ENCODE measurements at places on chromosomes 5 and 9.

DNA sequence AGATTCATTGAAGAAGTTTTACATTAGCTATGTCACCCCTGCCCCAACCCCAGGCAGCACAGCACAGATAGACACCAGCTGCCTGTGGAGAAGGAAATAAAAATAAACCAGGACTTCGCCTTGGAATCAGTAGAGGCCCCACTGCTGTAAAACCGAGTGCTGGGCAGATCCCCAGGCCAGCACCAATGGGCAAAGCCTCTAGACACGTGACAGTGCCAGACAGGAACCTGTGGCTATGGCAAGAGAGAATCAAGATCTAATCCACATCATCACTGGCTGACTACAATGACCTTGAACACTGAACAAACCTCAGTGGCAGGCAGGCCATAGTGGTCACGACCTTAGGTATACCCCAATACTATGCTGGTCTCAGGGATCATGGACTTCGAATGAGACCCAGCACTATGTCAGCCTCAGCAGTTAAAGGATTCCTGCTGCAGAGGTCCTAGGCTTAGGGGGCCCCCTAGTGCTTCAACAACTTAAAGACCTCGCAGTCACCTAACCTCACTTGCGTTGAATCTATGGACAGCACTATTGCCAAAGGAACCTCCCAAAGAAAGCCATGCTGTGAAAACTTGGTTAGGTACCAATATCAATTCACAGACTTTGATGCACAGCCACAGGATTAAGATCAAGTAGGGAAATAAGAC lies 2118.6 kb upstream of the C9orf72 start:
- peak; percentile 4 for DNase-seq

DNA sequence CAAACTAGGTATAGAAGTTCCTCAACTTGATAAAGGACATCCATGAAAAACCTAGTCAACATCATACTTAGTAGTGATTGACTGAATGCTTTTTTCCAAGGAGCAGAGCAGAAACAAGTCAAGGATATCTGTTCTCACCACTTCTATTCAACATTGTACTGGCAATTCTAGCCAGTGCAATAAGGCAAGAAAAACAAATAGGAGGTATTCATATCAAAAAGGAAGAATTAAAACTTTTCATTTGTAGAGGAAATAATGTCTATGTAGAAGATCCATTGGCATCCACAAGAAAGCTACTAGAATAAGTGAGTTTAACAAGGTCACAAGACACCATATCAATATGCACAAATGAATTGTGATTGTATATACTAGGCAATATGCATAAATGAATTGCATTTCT lies 28.2 kb upstream of the ORM1 start:
- DNase-seq, result no peak

DNA sequence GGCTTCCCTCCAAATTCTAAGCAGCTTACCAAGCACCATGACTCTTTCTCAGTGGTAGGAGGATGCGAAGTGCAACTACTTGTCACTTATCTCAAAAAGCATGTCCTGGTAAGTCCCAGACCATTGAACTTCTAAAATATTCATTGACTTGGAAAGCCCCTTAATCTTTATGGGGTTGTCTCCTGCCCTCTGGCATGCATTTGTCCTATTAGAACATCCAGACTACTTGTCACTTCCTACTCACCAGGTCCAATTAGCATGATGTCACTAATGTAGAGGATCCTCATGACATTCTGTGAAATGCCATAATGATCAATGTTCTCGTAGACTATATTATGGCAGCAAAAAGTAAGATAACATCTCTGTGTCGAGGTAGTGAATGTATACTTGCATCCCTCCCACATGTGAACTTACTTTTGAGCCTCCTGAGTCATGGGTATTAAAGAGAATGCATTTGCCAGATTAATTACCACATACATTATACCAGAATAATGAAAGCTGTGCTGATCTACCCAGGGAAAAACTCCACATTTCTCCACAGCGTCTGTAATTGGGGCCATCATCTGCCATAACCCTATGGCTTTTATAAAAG lies 63.5 kb upstream of the RAD23B start:
- DNase-seq, result no peak

DNA sequence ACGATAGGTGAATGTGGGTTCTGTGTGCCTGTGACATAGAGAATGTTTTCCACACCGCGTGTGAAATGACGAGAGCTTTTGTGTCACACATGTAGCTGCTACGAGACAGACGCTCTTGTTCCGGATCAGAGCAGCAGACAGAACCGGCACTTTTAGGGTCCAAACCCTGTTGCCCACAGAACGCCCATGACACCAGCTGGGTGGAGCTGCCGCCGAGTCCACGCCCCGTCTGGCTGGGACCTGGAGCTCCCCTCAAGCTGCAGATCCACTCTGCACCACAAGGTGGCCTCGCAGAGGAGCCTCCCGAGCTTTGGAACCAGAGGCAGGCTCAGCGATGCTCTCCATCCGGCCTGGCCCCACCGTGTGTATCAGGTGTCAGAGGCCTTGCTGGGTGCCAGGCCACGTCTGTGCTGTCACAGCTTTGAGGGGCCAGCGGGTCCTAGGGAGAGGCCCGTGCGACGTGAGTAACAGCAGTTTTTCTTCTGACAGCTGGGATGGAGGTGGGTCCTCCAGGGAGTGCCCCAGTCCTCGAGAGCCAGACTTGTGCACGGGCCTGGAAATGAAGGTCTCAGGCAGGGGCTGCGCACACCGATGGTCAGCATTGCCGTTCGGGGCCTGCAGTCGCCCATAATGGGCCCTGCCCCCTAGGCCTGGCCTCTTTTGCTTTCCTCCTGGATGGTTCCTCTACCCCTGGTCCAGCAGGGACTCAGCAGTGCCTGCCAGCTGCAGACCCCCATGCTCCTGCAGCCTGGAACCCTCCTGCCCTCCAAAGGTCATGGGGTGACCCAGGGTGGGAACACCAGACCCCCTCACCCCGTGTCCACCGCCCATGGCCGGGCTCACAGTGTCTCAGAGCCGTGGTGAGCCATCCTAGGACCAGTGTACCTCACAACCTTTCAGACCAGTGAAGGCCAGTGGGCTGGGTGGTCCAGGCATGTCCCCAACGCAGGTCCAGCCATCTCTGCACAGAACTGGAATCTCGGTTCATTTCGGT lies 2.5 kb upstream of the LRRC14B start:
- DNase-seq, result peak; percentile 92

DNA sequence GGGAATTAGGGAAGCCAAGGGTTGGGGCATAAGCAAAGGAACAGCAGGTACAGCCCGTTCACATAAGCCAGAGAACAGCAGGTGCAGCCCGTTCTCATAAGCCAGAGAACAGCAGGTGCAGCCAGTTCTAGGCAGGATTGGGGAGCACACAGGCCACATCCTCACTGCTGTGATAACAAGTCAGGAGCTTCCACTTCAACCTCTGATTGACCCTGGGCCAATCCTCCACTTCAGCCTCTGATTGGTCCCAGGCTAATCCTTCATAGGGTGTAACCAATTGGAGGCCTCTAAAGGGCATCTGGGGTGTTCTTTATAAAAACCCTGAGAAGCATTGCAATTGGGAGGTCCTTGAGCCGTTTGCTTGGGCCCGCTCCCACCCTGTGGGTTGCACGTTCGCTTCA lies 27.5 kb downstream of the CEL start:
- no peak for DNase-seq

GRCh38 chr5:139670369-139671095 lies 22.4 kb downstream of the CXXC5 start:
- no peak for DNase-seq

DNA sequence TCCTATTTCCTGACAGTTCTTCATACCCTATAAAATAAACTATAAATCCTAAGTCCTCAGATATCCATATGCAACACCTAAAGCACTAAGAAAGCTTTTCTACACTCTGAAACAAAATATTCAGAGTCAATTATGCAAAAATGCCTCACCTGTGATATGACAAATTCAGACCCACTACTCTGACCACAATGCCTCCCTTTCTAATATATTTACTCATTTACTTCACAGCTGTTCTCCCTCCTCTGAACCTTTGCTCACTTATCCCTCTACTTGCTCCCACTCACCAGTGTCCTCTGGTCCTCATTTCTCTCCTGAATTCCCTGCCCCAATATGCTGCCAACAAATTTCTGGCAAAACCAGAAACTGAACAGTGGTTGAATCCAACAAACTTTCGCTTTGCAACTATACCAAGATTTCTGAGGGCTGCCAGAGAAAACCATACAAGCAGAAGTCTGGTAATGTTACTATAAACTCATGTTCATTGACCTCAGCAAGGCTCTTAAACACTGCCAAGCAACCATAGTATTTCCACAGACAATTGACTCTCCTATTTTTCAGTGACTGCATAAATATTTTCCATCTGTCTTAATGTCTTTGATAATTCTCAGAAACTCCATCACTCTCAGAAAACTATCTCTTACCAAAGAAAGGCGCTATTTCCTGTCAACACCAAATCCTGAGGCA lies 7.1 kb downstream of the CCNH start:
- no peak for DNase-seq

GRCh38 chr9:122126331-122127261 lies 33.0 kb downstream of the NDUFA8 start:
- no peak for DNase-seq

DNA sequence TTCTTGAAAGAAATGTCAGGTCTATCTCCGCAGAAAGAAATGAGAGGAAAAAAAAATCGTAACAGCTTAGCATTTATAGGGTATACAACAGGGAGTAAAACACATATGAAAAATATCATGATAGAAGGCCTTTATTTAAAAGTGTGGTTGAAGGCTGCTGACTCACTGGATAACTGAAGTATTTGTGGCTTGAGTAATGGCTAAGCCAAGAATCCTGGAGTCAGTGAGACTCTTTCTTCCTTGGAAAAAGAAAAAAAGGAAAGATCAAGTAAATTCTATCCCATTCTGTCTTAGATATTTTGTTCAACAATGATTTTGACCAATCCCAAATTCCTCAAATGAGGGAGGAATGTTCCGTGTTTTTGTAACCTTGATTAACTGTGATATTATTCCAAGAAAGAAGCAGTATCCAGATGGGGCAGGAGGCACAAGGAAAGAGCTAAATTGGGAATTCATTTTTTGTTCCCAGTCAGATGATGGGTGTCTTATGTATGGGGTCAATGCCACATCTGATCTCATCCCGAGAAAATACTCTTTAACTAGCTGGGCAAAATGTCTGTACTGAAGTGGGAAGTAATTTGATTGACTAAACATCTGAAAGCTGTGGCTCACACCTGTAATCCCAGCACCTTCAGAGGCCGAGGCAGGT lies 64.3 kb upstream of the MYO10 start:
- DNase-seq, result no peak

DNA sequence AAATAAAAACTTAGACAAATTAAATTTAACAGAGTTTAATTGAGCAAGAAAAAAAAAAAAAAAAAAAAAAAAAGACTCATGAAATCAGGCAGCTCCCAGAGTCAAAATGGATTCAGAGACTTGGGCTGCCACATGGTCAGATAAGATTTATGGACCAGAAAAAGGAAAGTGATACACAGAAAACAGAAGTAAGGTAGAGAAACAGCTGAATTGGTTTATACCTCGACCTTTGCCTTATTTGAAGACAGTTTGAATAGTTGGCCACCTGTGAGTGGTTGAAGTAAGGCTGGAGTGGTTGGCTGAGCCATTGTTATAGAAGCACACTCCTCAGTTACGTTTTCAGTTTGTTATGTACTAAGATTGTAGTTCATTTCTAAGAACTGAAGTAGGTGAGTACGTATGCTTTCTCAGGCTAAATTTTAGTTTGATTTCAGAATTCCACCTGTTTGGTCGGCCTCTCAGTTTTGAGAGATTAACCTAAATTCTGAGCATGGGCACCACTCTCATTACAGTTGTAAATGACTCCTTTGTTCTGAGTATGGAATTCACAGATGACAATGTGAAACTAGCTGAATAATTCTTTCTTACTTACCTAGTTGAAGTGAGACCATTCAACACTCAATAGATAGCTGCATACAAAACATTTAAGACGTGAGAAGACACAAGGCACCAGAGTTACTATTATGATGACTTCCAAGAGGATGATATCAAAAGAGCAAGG lies 149.0 kb downstream of the AOPEP start:
- peak; percentile 58 for DNase-seq

- DNase-seq, result no peak
Measured at GRCh38 chr9:119818726-119819435, 449.6 kb upstream of the BRINP1 start.

GRCh38 chr9:136122425-136123383 lies 4.0 kb upstream of the TMEM250 start:
- DNase-seq, result peak; percentile 68

- no peak for DNase-seq
Measured at GRCh38 chr9:118567861-118568260, 801.4 kb downstream of the BRINP1 start.

- no peak for DNase-seq
Measured at GRCh38 chr5:21594566-21594965, 1258.6 kb downstream of the CDH12 start.

DNA sequence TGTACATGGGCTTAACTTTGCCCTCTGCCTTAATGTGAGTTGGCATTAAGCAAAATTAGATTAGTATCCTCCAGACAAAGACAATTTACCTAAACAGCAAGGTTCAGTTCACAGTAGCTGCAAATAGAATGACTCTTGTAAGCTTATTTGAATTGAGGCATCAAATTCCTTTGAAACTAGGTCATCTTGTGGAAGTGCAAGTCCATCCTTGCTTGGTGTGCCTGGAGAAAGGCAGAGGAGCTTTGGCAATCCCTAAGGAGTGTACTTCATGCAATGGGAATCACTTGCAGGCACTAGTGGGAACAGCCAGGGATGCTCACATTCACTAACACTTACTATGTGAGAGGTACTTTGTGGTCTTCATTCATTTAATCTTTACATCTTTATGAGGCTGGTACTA lies 118.3 kb downstream of the DRD1 start:
- no peak for DNase-seq

DNA sequence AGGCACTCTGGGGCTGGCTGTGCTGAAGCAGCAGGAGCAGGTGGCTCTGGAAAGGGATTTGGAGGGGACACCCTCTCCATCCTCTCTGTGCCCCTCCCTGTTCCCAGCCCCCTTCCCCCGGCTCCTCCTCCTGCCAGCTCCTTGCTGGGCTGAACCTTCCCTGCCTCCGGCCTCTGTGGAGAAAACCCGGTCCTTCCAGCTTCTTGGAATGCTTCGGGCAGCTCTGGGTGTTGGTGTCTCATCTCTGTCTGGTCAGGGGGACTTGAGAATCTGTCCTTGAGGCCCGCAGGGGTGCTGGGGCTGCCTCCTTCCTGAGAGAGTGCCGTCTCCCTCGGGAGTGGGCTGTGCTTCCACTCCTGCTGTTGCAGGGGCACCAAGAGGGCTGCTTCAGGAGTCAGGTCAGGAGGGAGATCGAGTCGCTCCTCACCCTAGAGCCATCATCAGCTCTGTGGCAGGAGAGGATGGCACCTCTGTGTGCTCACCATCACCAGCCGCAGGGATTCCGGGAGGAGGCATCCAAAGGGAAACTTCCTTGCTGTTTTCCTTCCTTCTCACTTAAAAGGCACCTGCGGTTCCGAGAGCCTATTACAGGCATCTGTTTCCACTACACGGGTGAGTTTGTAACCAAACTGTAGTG lies 30.6 kb downstream of the NDUFS6 start:
- DNase-seq, result no peak

GRCh38 chr9:107545036-107545435 lies 55.5 kb upstream of the KLF4 start:
- DNase-seq, result no peak

DNA sequence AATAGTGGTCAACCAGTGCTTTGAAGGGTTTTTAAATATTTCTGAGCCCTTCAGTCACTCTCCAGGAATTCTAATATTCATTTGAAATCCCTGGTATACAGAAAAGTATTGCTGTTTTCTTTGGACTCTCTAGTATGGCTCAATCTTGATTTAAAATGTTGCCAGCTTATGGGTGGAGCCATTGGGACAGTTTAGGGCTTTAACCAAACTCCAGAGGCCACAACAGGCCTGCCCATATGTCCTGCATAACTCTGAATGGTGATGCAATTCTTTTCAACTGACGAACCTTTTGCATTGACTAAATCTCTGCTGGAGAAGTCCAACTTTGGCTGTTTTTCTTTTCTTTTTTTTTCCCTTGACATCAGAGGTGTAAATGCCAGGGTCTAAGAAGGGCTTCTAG lies 10.3 kb upstream of the ANKHD1 start:
- no peak for DNase-seq
